ENCODE measurements at places on chromosomes 13 and 19. TPM values are rescaled to one million over a fixed set of nuclear protein-coding genes. Genes with fewer than 3 reads are reported as not detected.
A peak's percentile ranks its signal among the peaks of the same experiment; 100 is the strongest.

DNA sequence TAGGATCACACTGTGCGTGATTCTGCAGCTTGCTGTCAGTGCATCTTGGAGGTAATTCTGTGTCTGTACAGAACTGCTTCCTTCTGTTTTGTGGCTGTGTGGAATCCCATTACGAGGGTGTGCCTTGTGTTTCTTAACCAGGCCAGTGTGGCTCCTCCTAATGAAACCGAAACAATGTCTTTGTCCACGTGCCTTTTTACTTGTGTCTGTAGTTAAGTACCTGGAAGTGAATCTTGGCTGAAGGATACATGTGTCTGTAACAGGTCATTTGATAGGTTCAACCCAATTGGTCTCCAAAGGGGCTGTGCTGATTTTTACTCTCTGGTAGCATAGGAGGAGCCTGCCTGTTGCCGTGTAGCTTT, 13.1 kb downstream of the NOP53 start:
- no peak overlapping the region for H3K4me3 ChIP-seq
- DNase-seq: no peak
- H3K27me3 ChIP-seq: no peaks in the 10 kb centered on the region
- no peaks in the 10 kb centered on the region for H3K36me3 ChIP-seq
- no peaks in the 10 kb centered on the region for H3K4me1 ChIP-seq

DNA sequence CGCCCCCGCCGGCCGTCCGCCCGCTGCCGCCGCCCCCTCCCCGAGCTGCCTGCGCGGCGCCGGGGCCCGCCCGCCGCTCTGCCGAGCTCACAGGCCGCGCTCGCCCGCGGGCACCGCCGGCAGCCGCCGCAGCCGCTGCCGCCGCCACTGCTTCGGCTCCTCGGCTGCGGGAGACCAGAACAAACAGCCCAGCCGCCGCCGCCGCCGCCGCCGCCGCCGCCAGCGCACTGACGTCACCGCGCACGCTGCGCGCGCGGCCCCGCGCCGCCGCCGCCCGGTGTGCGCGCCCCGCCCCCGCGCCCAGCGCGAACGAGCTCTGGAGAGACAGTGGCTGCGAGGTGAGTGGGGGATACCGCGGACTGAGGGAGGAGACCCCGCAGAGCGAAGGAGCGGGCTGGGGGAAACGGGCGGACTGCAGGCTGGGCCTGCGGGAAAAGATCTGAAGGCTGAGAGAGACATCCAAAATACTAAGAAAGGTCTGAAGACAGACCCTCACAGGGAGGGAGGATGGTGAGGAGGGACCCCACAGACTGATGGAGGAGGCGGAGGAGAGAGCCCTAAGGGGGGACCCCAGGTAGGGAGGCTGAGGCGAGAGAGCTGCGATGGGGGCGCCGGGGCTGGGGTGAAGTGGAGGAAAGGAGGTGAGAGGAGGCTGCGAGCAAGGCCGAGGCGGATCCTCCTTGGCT, at the start of gene BRD4:
Gene BRD4, minus strand, starts transcription at position 229 of the 686 bp plus-strand sequence. CDS start 59,440 bp downstream, outside the sequence.
- DNase-seq: peak; percentile 91
- no peaks in the 10 kb centered on the region for H3K27me3 ChIP-seq
- H3K27ac ChIP-seq: peak within 1 kb of the TSS; percentile 100
- peak within 1 kb of the TSS; percentile 100 for H3K4me3 ChIP-seq
- H3K4me1 ChIP-seq: peaks cover 2% of the 10 kb centered on the region

DNA sequence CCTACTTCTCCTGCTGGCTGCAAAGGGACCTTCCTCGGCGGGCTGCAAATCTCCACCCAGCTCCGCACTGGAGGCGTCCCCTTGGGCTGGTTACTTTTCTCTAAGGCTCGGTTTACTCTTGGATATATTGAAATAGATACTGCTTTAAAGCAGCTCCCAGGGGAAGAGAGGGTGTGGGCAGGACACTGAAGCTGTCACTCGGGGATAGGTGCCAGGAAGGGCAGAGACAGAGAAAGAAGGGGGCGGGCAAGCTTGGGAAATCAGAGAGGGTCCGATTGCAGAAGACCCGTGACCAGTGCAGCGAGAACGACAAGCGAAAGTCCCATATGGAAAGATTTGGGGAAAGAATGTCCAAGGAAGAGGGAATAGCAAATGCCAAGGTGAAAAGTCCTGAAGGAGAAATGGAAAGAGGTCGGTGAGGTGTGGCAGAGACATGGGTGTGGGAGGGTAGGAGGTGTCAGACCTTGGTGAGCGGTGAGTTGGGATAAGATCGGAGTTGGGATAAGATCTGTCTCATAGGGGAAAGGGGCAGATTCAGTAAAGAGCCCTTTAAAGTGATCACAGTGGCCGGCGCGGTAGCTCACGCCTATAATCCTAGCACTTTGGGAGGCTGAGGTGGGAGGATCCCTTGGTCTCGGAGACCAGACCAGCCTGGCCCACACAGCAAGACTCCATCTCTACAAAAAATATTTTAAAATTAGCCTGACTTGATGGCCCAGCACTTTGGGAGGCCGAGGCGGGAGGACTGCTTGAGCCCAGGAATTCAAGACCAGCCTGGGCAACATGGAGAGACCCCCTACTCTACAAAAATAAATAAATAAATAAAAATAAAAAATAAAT, 618 bp downstream of the THSD8 start:
- H3K4me3 ChIP-seq: peak overlapping the region; percentile 59
- DNase-seq: no peak
- no peak overlapping the region for H3K27ac ChIP-seq
- no peaks in the 10 kb centered on the region for H3K36me3 ChIP-seq
- H3K4me1 ChIP-seq: no peaks in the 10 kb centered on the region

DNA sequence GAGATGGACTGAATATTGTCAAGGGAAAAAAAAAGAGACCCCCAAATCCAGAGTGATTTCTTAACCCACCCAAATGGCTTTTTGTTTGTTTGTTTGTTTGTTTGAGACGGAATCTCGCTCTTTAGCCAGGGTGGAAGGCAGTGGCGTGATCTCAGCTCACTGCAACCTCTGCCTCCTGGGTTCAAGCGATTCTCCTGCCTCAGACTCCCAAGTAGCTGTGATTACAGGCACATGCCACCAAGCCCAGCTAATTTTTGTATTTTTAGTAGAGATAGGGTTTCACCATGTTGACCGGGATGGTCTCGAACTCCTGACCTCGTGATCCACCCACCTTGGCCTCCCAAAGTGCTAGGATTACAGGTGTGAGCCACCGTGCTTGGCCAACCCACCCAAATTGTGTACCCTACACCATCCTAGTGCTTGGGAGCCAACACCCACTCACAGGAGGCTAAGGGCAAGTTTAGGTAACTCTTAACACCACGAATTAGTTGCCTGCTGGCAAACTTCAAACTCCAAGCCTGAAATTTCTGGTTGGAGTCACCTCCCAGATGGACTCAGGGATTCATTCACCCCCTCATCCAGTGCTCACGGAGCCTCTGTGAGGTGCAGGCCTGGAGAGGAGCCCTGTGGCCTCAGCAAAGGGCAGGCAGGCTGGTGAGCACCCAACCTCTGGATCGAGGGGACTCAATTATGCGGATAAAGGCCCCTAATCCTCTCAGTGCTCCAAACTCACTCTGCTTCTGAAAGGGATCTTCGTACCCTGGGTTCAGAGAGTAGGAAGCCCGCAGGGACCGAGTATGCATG, 37.6 kb downstream of the ACTN4 start:
- no peaks in the 10 kb centered on the region for H3K27me3 ChIP-seq
- peaks cover 8% of the 10 kb centered on the region for H3K4me1 ChIP-seq

DNA sequence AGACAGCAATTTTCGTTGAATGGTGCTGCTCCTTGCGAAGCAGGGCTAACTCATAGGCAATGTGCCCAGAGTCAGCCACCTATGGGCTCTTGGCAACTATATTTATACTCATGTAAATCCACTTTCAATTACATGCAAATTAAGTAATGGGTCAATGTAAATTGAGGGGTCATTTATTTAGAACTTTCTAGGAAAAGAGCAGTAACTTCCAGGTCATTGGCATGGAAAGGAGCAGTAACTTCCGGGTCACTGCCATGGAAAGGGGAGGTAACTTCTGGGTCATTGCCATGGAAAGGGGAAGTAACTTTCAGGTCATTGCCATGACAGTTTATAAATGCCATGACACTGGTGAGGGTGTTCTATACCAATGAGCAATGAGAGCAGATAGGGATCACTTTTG, 11.6 kb downstream of the KLK4 start:
- H3K27me3 ChIP-seq: no peaks in the 10 kb centered on the region
- H3K4me3 ChIP-seq: no peak overlapping the region
- DNase-seq: no peak
- no peak overlapping the region for H3K27ac ChIP-seq

The ZNF577 gene
- total RNA-seq: 24.2 TPM

The SIGLECL1 gene
- total RNA-seq: not detected

- no peaks in the 10 kb centered on the region for H3K36me3 ChIP-seq
- no peaks in the 10 kb centered on the region for H3K27me3 ChIP-seq
- DNase-seq: no peak
- H3K27ac ChIP-seq: no peak overlapping the region
Measured at GRCh38 chr13:24274452-24275021, 34.8 kb upstream of the C1QTNF9 start.

GRCh38 chr13:109655206-109655600, 131.2 kb downstream of the IRS2 start:
- H3K4me1 ChIP-seq: no peaks in the 10 kb centered on the region
- DNase-seq: no peak
- H3K36me3 ChIP-seq: no peaks in the 10 kb centered on the region
- H3K27me3 ChIP-seq: no peaks in the 10 kb centered on the region

- no peaks in the 10 kb centered on the region for H3K36me3 ChIP-seq
- no peak overlapping the region for H3K4me3 ChIP-seq
- H3K4me1 ChIP-seq: no peaks in the 10 kb centered on the region
Measured at GRCh38 chr13:23644527-23645138, 74.4 kb downstream of the TNFRSF19 start.

The KIR3DL2 gene
- total RNA-seq: not detected

DNA sequence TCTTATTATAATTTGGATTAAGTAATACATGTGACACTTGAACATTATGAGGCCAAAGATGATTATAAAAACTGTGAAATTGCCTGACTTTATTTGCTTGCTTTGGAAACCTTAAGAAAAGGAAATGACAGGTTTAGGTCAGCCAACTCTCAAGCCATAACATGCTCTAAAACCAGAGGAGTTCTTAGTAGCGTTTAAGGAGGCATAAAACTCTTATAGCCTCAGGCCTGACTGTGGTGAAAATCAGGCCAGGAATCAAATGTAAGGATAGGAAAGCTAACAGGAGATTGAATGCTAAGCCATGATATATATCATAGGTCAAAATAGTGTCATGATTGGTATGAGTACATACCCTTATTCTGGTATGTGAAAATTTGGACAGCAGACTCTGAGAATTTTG, 1142.4 kb upstream of the MIR17HG start:
- no peak overlapping the region for H3K27ac ChIP-seq
- no peaks in the 10 kb centered on the region for H3K27me3 ChIP-seq
- H3K4me1 ChIP-seq: no peaks in the 10 kb centered on the region
- H3K36me3 ChIP-seq: no peaks in the 10 kb centered on the region
- no peak for DNase-seq
- H3K4me3 ChIP-seq: no peak overlapping the region
